ENCODE measurements at places on chromosomes 16 and 17.

GRCh38 chr16:27098366-27099049, 31.8 kb downstream of the C16orf82 start:
- DNase-seq, result no peak

GRCh38 chr16:50457423-50457822, 88.6 kb upstream of the BRD7 start:
- no peak for DNase-seq

- DNase-seq, result no peak
Observed at GRCh38 chr16:28264656-28265055, 27.7 kb upstream of the SBK1 start.

- DNase-seq, result no peak
Observed at GRCh38 chr17:8664456-8665126, 34.1 kb upstream of the MYH10 start.

- no peak for DNase-seq
Observed at GRCh38 chr17:77886387-77886728, 72.1 kb upstream of the TNRC6C start.

Measured in T-helper 9 cell (primary cell).